ENCODE measurements at places on chromosomes 5 and 9.

DNA sequence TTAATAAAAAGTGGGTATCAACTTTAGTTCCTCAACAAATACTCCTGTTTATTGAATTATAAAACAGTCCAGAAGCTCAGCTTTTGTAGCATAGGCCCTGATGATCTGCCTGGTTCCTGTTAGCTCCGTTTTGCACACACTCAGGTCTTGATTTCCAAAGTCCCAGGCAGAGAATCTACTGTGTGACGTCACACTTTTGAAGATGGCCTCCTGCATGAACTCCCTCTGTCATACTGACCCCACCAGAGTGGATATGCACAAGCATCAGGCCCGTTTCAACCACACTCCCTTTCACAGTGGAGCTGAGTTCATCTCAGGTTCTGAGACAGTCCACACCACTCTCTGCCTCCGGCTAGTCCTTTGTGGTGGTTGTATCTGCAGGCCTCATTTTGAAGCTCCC, 353.1 kb downstream of the PTPRD start:
- no peak for DNase-seq

DNA sequence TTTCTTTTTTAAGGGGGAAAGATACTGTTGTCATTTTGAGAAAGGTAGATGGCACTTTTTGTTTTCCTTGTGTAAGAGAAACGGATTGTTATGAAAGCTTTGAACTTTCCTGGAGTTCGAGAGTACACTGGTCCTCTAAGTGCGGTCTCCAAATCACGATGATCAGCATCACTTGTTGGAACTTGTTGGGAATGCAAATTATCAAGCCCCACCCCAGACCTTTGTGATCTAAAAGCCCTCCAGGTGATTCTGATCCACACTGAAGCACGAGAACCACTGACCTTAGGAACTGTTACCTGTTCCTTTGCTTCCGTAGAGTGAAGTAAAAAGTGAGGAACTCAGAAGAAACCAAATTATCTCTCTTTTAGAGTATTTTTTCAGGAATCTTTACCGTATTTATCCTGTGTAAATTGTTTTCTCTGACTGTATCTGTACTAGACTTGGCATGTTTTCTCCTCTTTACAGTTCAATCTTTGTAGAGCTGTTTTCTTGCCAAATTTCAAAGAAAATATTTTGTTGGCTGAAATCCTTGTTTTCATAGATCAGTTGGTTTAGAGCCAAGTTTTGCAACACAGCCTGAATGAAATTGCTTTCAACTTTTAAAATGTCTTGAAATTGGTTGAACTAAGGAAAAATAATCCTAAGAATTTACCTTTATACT, 4.0 kb downstream of the MAT2B start:
- DNase-seq = no peak

DNA sequence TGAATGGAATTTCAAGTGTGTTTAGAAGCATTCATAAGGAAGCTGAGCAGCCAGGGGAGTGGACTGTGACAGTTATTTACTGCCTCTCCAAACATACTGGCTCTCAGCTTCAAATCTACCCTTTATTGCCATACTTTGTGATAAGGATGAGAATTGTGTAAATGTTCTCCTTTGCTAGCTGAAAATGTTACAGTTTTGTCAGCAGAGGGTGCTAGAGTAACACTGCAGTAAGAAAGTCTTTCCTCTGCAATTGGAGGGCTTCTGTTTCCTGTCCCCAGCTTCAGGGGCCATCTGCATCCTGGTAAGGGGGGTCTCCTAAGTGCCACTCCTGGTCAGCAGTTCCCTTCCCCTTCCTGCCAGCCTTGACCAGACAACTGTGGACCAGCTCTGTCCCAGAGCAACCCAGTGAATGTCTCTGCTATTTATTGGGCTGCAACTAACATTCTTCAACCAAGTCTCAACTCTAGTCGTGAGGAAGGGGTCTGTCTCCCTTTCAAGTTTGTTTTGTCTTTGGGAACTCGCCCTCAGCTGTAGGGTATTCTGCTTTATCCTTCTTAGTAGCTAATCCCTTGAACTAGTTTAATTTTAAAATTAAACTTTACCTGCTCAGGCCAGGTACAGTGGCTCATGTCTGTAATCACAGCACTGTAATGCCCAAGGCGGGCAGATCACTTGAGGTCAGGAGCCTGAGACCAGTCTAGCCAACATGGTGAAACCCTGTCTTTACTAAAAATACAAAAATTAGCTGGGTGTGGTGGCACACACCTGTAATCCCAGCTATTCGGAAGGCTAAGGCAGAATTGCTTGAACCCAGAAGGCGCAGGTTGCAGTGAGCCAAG, 45.3 kb downstream of the RAPGEF6 start:
- DNase-seq = no peak

DNA sequence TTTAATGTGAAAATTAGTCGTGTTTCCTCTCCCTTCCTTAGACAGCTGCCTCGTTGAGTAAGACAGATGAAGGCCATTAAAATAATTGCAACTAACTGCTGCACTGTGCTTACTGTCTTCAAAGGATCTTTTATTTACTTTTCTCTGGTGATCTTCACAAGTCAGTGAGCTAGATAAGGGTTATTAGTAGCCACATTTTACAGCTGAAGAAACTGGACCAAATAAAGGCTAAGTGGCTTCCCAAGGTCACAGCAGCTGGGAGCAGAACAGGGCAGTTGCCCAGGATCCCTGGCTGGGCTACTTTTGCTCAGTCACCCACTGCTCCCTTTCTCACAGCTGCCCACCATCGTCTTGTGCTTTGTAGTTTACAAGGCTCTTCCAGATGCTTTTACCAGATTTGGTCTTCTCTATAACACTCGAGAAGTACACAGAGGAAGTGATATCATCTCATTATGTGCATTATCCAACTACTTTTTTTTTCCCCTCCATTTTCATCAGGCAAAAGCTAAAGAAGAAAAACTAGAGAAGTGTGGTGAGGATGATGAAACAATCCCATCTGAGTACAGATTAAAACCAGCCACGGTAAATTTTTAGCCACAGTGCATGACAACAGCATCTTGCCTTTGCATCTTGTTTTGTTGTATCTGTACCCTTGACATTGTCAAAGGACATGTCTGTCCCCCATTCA, 61.8 kb downstream of the ERAP1 start:
- DNase-seq = no peak

DNA sequence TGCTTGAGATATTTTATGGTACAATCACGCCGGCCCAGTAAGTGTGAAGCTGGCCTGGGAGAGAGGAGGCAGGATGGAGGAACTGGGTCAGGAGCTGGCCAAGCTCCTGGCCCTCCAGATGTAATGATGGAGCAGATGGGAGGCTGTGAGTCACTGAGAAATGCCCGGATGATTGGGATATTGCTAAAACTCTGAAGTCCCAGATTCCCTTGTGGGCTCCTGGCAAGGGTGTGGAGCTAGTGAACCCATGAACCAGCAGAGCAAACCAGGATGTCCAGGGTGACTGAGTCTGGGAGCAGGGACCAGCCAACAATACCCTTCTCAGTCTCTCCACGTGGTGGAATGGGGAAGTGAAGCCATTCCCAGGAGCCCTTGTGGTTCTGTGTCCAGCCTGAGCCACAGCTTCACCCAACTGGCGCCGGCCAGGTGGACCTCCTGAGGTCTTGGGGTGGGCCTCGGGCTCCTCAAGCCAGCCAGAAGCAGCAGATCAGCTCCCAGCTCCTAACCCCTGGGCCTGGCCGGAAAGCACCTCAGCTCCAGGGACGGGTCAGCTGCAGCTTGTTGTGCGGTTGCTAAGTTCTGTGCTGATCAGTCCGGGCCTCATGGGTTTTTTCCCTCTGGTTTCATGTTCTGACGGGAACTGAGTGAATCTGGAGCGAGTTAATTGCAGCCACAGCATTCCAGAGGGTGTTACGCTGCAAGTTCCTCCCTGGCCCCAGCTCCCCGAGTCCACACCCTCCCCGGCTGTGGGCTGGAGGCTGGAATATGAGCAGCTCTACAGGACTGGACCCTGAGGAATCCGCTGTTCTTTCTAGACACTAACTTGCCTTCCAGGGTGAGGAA, 37.6 kb downstream of the DUSP1 start:
- DNase-seq = no peak

- no peak for DNase-seq
Measured at GRCh38 chr5:173228639-173229381, 6.2 kb downstream of the NKX2-5 start.

DNA sequence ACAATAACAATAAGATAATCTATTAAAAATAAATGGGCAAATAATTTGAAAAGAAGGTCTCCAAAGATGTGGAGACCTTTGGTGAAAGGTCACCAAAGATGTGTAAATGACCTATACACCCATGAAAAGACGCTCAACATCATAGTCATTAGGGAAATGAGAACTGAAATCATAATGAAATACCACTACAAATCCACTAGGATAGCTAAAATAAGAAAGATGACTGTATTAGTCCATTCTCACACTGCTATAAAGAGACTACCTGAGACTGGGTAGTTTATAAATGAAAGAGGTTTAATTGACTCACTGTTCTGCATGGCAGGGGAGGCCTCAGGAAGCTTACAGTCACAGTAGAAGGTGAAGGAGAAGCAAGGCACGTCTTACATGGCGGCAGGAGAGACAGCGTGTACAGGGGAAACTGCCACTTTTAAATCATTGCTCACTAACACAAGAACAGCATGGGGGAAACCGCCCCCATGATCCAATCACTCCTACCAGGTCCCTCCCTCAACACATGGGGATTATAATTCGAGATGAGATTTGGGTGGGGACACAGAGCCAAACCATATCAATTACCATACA, 339.6 kb downstream of the ENC1 start:
- DNase-seq = no peak

- DNase-seq = no peak
Measured at GRCh38 chr5:38426986-38427950, 129.2 kb downstream of the LIFR start.

DNA sequence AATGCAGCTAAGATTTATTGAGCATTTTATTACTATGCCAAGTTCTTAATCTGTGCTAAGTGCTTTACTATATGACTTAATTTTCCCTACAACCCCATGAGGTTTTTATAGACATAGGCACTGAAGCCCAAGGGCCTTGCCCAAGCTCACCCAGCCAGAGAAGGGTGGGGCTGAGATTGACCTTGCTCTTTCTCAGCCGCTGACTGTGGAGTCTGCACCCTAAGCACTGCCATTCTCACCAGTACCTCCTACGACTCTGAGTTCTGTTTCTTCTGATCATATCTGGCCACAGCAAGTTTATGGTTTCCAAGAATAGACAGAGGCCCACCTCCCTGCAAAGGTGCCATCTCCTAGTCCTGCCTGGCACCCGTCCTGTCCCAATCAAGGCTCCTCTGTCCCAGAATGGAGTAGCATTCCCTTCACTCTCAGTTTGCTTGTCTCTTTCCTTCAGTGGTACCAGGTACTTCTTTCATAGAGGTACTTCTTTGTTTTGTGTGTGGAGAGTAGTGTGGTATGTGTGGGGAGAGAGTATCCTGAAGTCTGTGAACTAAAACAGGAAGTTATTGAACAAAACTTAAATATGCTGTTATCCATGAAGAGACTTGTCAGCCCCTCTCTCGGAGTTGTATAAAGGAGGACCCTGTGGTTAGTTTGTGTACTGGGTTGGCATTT, 42.6 kb downstream of the CSF1R start:
- no peak for DNase-seq

GRCh38 chr5:60349891-60350415, 350.0 kb downstream of the DEPDC1B start:
- no peak for DNase-seq

- DNase-seq = no peak
Measured at GRCh38 chr5:177320879-177321278, 9.2 kb upstream of the MXD3 start.

DNA sequence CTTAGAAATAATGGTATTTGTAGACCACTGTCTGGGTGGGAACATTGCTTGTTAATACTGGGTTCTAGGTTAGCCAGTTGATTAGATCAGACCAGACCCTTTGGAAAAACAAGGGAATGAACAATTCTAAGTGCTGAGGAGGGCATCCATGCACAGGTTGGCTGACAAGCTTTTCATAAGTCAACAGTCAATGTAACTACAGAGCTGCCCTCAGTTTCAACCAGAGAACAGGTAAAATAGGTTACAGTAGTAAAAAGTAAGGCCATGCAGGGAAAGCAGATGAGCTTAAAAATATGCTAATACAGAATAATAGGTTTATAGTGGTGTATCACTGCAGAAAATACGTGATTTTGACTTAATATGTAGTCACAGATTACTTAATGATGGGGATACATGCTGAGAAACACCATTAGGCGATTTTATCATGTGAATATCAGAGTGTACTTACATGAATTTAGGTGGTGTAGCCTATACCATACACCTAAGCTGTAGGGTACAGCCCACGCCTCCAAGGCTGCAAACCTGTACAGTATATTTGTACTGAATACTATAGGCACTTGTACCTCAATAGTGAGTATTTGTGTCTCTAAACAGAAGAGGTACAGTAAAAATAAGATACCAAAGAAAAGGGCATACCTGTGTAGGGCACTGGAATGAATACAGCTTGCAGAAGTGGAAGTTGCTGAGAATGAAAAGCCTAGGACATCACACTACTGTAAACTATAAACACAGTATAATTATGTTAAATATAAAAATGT, 6.1 kb upstream of the FGF18 start:
- DNase-seq = no peak

DNA sequence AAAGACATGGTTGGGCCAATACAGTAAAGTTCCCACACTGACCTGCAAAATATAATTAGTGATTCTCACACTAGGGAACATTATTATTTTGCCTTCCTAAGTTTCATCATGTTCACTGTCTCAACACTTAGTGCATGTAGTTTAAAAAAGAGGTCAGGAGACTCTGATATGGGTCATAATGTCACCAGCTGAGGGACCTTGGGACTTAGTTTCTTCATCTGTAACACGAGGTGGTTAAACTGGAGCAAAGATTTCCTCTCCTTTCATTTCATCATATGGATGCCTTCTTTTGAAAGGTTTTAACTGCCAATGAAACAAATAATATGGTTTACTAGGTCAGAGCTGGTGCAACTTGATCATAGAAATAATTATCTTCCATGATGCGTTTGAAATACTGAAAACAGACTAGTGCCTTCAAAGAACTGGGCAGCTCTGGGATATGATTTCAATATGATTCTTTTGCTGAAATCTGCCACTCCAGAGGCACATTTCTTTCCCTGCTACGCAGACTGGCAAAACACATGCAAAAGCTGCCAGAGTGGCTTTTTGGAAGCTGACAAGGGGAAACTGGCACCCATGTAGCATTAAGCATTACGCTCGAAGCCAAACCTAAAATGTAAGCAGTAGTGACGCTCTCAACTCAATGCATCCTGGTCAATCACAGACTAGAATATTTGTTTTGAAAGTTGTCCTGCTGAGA, 20.8 kb downstream of the RETREG1 start:
- no peak for DNase-seq

DNA sequence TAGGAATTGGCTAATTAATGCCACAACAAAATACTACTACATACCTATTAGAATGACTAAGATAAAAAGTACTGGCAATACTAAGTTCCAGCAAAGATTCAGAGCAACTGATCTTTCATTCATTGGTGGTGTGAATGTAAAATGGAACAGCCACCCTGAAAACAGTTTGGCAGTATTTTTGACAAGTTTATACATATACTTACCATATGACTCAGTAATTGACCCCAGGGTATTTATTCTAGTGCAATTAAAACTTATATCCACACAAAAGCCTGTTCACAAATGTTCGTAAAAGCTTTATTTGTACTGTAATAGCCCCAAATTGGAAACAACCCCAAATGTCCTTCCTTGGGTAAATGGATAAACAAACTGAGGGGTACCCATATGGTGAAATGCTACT, 270.8 kb upstream of the ACTBL2 start:
- no peak for DNase-seq

- no peak for DNase-seq
Measured at GRCh38 chr5:10434392-10434791, 7.3 kb upstream of the ROPN1L start.

Data from activated CD4-positive, alpha-beta T cell treated with anti-CD3 and anti-CD28 coated beads for 4 hours (primary cell).